Fibroblast of skin of left biceps (primary cell): ENCODE measurements at places on chromosomes 6 and 20.

- peak; percentile 33 for DNase-seq
These were observed 123.0 kb downstream of the SLC16A10 start for GRCh38 chr6:111210194-111210728.

DNA sequence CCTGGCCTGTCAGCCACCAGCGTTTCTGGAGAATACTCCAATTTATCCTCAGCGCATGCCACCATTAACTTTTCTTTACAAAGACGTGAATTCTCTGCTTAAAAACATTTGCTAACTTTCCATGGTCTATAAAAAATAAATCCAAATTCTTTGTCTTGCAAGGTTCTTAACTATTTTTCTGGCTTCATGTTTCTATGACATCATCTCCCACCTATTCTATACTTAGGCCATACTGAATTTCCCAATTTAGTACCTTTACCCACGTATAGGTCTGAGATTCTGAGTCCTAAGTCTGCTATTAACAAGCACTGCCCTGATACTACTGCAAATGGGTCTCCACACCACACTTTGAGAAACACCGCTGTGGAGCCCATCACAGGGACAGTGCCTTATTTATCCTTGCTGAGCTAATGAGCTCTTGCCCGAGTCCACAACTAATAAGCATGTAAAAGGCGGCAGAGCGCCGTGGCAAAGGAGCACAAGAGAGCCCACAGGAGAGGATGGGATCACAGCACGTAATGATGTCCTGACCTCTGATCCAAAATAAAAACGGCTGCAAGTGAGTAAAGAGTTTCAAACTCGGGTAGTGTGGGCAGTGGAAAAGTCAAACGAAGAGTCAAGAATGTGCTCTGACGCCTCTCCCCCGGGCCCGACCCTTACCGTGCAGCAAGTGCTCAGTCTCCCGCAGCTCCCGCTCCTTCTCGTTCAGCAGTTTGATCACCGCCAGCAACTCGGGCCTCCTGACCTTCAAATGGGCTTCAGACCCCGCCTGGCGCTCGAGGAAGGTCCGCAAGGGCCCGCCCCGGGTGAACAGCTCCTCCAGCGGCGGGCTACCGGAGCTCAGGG lies 519 bp downstream of the MTRF1L start:
- DNase-seq = no peak

DNA sequence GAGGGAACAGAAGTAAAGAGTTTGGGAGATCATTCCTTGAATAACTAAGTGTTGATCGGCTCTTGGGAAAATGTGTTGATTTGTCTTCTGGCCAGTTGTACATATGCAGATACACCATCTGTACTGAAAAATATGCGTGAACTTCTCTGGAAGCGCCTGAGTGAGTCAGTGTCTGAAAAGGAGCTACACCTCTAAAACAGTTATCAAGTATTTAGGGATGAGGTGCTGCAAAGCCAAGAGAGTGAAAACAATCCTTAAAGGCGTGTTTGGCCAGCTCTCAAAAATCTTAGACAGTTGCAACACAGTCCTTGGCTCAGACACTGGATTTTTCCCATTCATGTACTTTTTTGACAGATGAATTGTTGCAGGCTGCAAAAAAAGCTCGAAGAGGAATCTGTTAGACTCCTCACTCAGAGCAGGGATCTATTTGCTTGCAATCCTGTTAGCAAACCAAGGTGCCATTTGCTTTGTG lies 61.3 kb downstream of the BMP6 start:
- DNase-seq = peak; percentile 97

DNA sequence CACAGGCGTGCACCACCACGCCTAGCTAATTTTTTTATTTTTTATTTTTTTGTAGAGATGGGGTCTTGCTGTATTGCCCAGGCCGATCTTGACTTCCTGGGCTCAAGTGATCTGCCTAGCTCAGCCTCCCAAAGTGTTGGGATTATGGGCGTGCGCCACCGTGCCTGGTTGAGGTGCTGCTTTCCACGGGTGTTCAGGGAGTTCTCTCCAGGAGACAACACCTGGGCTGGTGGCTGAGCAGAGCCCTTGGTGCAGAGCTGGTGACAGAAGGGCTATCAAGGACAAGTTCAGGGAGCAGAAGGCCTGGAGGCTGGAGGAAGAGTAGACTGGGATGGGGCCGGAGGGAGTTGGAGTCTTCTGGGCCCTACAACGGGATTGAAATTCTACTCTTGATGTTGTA lies 34.6 kb downstream of the TFAP2C start:
- no peak for DNase-seq

GRCh38 chr6:21393441-21394165 lies 199.9 kb upstream of the SOX4 start:
- DNase-seq = no peak

- DNase-seq = no peak
These were observed 33.9 kb upstream of the PIM1 start for GRCh38 chr6:37135835-37136694.

GRCh38 chr6:73290435-73290834 lies 27.4 kb upstream of the KHDC1 start:
- DNase-seq = no peak

DNA sequence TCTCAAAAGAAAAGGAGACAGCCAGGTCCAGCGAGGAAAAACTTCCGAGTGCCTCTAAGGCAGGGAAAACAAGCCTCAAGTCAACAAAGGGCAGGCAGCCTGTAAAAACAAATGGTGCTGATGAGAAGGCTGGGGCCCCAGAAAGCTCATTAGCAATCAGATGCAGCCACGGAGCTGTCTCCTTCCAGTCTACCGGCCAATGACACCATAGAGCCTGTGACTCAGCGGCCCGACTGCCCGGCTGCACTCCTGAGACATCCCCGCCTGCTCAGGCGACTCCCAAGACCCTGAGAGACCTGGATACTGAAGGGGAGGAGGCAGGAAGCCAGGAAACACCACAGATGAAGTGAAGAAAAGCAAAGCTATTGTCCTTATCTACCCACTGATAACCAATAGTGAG lies 120.1 kb upstream of the HDDC2 start:
- no peak for DNase-seq

DNA sequence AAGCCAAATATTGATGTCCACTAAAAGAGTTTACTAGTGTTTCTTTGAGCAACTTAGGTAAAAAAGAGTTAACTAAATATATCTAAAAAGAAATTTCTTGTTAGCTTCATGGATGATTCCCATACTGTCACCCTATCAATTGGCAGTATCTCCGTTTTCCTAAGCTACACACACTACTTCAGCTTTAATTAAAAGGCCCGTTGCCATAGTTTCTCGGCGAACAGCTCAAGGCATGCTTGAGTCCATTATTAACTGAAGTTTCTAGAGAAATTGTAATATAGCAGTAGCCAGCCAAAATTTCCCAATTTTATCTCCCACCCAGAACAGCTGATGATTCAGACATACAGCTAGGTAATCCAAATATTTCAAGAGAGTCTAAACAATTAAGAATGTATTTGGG lies 20.0 kb upstream of the BEND6 start:
- DNase-seq = no peak

- DNase-seq = no peak
These were observed 51.9 kb downstream of the AKAP12 start for GRCh38 chr6:151291722-151292059.

- no peak for DNase-seq
These were observed 64.5 kb downstream of the LIN28B start for GRCh38 chr6:105021399-105021798.

DNA sequence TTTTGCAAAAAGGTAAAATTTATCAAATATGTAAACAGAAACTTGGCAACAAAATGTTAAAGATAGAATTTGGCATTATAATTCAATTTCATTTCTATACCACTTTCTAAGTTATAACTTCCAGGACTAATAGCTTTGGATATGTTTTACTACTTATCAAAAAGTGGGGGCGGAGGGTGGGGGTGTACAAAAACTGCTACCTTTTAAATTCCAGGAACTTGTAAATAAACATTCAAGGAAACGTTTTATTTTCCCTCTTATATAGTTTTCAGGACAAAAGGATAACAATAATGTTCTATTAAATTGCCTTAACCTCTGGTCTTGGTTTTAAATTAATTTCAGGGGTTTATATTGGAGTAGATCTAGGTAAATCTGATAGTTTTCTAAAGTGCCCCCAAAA lies 103.8 kb downstream of the DST start:
- no peak for DNase-seq

- DNase-seq = no peak
These were observed 20.7 kb downstream of the GATA5 start for GRCh38 chr20:62454904-62455636.

DNA sequence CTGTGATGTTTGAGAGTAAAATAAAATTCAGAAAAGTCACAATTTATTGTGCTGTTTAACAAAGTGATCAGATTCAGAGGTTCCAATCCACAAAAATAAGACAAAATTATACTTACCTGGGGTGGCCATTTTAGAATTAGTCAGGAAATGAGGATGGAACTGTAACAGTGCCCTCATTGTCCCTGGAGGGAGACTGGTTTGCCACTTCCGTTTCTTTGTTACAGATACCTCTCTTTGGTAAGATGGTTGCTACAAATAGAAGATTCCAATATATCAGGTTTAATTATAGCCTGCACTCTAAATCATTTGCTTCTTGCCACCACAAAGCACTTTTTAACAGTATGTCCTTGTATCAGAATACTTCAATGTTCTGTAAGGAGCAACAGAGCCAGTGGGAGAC lies 95.6 kb downstream of the CTNNBL1 start:
- DNase-seq = no peak

DNA sequence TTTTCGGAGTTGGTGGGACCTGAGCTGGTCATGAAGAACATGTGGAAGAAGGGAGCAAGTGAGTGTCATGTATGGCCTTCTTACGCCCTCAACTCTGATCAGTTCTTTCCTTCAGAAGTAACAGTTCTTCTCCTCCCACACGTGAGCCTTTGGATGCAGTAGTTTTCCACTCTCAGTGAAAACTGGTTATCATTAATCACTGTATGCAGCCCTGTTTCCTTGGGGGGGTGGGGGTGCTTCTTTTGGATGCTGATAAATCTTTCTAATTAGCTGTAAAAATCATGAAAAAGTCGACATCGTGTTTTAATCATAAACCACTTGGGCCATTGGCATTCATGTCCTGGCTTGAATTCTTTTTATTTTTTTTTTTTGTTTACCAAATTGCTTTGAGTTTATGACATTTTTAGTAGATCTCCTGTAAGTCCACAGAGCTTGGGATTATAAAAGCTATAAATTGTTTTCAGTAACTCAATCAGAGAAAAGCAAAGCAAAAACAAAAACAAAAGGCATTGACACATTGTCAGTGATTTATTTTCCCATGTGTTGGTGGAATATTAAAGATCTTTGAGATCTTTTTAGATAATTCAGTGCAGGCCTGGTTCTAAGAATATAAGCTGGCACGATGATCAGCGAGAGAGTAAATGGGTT lies 84.8 kb downstream of the TRMT11 start:
- no peak for DNase-seq
